Neuronal stem cell (in vitro differentiated cells): ENCODE measurements at places on chromosomes 12 and 14.

DNA sequence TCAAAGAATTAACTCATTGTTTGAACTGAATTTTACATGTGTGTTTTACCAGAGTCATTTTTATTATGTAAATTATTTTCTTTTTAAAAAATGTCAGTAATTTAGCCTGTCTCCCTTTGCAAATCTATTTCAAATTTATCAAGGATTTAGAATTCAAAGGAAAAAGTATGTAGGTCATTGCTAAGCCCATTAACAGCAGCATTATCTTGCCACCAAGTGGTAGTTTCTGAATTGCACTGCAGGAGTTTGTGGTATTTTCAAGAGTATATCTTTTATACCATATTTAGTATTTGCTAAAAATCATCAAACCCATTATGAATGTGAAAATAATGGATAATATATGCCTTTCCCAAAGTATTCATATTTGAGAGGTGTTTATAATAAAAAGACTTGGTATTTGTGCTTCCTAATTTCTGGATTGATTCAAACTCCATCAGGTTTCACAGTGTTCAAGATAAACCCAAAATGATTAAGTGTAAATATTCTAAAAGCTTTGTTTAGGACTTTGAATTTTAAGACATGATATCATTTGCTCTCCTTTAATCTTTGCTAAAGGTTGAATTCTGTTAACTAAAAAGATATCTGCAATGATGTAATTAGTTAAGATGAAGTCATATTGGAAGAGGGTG is 711.4 kb downstream of the FSCB start:
- no peak for DNase-seq

- no peak for DNase-seq
Measured at GRCh38 chr12:47964106-47964728, 821 bp downstream of the TMEM106C start.

DNA sequence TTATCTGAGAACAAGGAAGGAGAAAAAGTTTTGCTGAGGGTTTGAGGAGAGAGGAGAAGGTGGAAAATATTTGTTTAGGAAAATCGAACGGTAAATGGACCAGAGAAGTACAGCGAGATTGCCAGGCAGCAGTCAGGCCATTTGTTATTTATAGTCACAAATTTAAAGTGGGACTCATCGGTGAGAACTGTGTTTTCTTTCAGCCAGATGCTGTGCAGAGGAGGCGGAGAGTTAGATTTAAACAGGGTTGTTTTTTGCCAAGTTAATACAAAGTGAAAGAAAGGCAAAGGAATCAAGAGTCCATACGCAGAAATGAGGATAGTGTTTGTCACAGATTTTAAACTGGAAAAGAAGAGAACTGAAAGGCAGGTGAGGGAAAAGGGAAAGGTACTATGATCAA is 200.6 kb upstream of the CNOT2 start:
- no peak for DNase-seq

- DNase-seq, result no peak
Measured at GRCh38 chr12:101671833-101672232, 25.6 kb upstream of the CHPT1 start.

GRCh38 chr12:49295082-49295936 is at the start of gene PRPH:
TSS of gene PRPH (plus strand) at chr12:49295147. CDS start at chr12:49295201, 54 bp downstream.
- no peak for DNase-seq

- DNase-seq, result no peak
Measured at GRCh38 chr12:54258201-54258681, 21.7 kb downstream of the CBX5 start.

DNA sequence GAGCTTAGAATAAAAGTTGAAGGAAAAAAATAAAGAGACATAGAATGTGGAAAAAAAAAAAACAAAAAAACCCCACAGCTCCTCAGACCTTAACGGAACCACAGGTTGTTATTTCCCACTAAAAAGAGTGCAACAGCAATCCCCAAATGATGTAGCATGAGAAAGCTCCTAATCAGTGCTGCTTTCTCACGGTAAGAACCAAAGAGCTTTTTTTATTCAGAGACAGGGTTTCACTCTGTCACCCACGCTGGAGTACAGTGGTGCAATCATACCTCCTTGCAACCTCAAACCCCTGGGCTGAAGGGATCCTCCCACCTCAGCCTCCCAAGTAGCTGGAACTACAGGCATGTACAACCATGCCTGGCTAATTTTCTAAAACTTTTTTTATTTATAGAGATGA is 13.3 kb downstream of the NDUFA12 start:
- DNase-seq, result no peak

DNA sequence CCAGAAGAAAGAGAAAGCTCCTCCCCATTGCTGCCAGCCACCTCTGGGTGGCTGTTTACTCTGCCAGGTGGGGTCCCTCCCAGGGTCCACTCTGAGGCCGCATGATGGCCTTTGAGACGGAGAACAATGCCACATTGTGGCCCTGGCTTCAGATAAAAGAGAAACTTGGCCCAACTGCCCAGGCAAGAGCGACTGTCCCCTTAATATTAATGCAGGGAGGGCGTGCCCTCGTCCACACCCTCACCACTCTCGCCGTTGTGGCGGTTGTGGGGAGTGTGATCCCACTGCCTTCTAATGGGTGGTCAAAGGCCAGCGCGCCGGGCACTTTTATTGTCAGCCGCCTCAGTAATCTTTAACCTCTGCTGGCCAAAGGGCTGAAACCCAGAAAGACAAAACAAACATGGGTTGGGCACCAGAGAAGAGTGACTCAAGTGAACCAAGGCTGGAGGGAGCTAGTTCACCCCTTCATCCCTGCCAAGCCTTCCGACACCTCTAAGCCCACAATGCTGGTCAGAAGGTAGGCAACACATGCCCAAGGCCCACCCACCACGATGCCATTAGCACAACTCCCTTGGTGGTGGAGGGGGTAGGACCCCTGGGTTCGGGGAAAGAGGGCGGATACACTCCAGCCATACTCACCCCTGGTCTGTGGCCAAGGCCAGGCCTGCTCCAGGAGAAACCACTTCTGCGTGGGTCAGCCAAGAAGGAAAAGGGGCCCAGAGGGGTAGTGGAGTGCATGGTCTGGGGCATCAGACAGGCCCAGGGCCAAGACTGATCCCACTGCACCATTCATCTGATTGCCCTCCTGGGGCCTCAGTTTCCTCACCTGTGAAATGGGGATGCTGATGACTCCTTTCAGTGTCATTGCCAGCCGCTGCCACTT is 44.5 kb upstream of the BCL11B start:
- DNase-seq, result no peak

GRCh38 chr12:3747543-3747942 is 5.4 kb downstream of the CRACR2A start:
- no peak for DNase-seq

- DNase-seq, result no peak
Measured at GRCh38 chr12:75554556-75554880, 43.1 kb upstream of the KRR1 start.

- no peak for DNase-seq
Measured at GRCh38 chr14:70666361-70666686, 24.6 kb downstream of the TTC9 start.

GRCh38 chr14:79413734-79414428 is 797.4 kb downstream of the DIO2 start:
- DNase-seq, result no peak

DNA sequence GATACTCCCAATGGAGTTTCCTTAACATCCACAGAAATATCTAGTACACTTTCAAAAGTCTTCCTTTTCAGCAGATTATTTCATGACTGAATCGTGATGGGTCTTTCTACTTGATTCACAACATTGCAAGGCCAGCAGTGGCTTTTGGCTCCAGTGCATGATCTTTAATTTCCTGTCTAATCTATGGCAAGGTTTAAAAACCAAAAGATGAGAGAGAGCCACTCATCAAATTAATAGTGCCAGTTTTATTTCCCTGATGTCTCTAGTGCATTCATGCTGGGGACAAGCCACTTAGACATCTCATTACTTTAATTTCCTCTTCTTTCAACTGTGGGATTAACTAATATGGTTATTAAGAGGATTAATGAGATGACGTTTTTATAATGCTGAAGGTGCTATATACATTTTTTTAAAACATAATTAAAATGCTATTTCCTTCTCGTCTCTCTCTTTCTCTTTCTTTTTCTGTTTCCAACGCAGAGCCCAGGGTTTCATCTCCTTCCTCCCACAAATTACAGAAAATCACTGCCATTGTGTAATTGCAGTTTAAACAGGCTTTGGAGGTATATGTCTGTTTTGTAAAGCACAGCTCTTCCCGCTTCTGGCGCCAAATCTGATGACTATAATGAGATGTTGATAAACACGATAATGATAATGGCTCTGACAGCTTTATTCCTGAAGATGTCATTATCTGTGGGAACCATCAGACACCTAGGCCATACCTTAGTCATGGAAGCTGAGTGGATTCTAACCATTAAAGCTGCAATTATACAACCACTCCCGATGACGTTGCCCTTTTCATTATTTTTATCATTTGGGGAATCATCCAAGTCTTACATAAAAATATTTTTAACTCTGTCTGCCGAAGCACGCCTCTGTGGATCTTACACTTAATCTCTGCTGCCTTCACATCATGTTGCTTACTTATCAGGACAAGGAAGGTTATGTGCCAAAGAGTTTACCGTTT is 103.1 kb upstream of the PPM1H start:
- DNase-seq, result no peak

GRCh38 chr12:19462406-19462805 is 23.1 kb downstream of the AEBP2 start:
- DNase-seq, result no peak

GRCh38 chr12:66197495-66197921 is 8.5 kb downstream of the IRAK3 start:
- no peak for DNase-seq

DNA sequence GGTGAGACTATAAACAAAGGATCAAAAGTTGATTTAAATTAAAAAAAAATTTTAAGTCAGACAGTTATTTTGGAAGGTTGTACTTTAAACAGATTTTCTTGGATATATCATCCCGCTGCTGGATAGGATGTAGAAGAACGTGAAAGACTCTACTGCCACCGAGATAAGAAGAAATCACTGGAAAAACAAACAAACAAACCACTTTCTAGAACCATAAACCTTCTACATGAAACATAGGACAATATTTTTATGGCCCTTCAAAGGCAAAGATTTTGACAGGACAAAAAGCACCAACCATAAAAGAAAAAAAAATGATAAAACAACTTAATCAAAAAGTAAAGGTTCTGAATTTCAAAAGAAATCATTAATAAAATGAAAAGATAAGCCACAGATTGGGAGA is 268.2 kb upstream of the DAAM1 start:
- DNase-seq, result no peak

- DNase-seq, result no peak
Measured at GRCh38 chr12:10075451-10075850, 23.3 kb downstream of the CLEC1A start.

GRCh38 chr12:48693572-48693971 is 11.5 kb upstream of the KANSL2 start:
- DNase-seq, result no peak

DNA sequence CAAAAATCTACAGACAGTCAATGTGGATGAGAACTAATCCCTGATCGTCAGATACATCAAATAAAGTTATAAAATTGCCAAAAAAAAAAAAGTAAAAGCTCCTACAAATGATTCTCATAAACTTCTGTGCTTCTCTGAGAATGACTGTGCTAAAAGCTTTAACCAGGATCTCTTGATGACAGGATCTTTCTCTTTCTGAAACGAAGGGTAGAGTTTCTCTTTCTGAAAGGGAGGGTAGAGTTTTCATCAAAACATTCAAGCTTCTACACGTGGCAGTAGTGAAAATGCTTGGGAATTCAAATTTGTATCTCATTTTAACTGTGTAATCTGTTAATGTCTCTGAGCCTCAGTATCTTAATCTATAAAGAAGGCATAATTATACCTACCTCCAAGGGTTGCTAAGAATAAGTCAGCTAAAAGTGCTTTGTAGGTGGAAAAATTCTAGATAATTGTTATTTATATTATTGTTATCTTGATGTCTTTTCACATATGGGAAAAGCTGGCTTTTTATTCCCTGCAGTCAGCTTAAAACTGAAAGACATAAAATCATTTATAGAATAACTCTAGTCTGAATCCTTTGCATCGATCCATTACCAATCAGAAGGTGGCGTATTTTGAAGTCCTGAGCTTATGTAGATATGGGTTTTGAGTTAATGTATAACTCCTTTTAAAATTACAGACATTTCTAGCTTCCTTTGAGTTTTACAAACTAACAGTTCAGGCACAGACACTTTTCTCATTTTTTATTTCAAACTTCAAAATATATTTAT is 157.4 kb downstream of the DACT1 start:
- DNase-seq, result no peak

DNA sequence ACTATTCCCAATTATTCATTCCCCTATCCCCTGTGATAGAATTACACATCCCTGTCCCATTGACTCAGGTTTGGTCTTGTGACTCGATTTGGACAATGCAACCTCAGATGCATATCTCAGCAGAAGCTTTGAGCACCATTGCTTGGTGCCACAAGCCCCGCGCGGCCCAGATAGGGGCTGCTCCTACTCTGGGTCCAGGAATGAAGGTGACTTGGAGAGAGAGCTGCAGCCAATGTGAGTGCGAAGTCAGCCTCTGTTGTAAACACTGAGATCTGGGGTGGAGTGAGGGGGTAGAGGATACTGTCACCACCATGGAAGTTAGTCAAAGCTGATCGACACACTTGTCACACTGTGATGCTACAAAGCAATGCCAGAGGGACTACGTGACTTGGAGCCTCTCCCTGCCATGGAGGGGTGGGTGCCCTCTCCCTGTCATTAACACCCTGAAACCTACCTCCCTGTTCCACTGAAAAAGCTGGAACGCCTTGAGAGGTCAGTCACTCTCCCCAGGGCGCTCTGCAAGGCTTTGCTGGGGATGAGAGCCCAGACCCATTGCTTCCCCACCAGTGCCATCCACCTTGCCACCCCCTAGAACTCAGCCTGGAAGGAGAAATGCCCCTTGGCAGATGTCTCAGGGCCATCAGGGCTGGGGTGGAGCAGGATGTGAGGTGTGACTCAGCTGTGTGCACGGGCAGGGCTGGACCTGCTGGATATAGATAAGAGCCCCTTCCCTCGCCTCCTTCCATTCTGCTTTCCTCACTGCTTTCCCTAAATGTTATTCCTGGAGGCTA is 6.6 kb upstream of the PLEK2 start:
- DNase-seq, result no peak

DNA sequence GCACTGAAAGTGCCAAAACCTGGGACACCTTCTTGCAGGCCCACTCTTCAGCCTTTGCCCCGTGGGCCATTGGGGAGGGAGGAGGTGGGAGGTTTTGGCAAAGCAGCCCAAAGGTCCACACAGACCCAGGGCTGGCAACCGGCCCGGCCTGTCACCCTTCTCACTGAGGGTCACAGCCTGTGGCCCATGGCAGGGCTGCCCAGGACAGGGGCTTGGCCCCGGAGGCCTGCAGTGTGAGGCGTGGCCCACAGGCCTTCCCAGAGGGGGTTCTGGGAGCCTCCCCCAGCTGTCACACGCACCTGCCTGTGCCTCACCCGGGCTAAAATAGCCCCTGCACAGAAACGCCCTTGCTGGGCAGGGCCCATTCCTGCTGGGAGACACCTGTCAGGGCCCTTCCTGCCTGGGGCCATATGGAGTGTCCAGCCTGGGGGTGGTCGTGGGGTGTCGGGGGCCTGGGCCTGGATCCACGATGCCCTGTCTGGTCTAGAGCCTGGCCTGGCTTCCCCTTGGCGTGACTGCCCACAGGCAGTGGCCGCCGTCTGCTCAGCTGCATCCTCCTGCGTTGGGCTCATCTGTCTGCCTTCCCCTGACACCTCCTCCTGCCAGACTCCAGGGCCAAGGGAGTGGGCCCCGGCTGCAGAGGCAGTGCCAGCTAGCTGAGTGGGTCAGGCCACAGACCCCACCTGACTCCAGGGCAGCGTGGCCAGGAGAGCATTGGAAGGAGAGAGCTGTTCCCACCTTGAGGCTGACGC is 19.2 kb downstream of the PACS2 start:
- DNase-seq, result no peak
